ENCODE measurements at places on chromosomes 5 and 9.

DNA sequence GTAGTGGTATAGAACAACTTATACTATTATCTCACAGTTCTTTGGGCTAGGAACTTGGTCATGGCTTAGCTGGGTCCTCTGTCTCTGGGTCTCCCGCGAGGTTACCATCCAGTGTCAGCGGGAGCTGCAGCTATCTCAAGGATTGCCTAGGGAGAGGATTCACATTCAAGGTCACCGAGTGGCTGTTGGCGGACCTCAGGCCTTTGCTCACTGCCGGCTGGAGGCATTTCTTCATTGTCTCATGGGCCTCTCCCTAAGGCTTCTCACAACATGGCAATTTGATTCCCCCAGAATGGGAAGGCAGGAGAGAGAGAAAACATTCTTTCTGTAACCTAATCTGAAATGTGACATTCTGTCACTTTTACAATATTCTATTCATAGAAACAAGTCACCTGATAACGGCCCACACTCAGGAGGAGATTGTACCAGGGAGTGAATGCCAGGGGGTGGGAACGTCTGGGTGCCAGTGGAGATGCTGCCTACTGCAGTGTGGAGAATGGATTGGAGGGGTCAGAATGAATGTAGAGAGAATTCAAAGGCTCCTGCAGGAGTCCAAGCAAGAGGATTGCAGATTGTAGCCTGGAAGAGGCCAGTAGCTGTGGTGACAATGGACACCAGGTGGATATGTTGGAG lies 29.5 kb upstream of the ANKRD18A start:
- DNase-seq = no peak

- no peak for DNase-seq
These were observed 40.4 kb upstream of the MACIR start for GRCh38 chr5:103218164-103218563.

DNA sequence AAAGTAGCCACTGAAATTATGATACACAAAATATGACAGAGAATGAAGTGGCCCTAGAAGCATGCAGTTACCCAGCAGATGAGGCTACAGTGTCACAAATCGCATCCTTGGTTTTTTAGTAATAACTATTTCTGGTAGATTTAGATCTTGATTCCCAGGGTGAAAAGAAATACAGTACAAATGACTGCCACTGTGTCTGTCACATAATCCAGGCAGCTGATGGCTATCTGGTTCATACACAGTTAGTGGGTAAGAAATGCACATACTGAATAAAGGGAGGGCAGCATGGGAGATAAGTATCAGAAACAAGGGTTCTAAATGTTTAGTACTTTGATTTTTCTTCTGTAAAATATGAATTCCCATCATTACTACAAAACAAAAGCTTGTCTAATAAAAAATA lies 41.5 kb downstream of the POC5 start:
- no peak for DNase-seq

GRCh38 chr5:149435015-149435376 lies 55.9 kb upstream of the IL17B start:
- DNase-seq = no peak

GRCh38 chr5:125357660-125358059 lies 611.2 kb upstream of the ZNF608 start:
- DNase-seq = no peak

All from H9 (cell line).